ENCODE measurements at places on chromosomes 1 and 21. TPM values are rescaled to one million over a fixed set of nuclear protein-coding genes. Genes with fewer than 3 reads are reported as not detected.
A peak's percentile ranks its signal among the peaks of the same experiment; 100 is the strongest.

The PLPPR4 gene
- total RNA-seq = 3.0 TPM

The HTR1D gene
- total RNA-seq = 0.93 TPM

DNA sequence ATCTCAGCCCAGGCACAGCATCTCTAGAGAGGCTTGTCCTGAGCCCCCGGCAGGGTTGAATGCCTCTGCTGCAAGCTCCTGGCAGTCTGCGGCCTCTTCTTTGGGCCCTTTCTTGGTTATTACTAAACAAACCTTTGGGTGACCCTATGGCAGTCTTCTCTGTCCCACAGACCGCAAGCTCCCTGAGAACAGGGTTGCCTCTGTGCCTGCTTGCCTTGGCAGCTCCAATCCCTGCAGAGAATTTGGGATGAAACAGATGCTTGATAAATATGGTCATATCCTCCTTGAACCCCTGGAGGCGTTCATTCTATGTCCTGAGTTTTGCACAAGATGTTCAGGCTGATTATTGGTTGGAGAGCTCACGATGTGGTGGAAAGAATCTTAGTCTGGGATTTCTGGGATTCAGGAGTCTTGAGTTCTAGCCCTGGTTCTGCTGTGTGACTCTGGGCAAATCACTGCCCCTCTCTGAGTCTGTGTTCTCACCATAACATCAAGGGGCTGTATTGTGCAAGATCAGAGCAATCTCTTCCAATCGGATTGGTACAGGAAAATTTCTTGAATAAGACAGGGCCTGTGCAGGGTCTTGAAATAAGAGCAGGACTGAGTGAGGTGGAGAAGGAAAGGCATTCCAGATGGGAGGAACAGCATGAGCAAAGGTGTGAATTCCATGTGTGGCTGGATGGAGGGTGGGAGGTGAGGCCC lies 49.6 kb downstream of the EDN2 start:
- DNase-seq = no peak

- peak; percentile 34 for DNase-seq
Observed at GRCh38 chr1:3664700-3665375, 12.5 kb downstream of the TP73 start.

GRCh38 chr21:30072496-30072895 lies 94.1 kb downstream of the CLDN17 start:
- DNase-seq = no peak

Measured in upper lobe of right lung (tissue), 1 donor.